ENCODE measurements at places on chromosomes 2 and 18.

- DNase-seq: no peak
These were observed 918.3 kb upstream of the TMEFF2 start for GRCh38 chr2:193112986-193113385.

GRCh38 chr2:68241732-68242131, 10.6 kb downstream of the PPP3R1 start:
- no peak for DNase-seq

DNA sequence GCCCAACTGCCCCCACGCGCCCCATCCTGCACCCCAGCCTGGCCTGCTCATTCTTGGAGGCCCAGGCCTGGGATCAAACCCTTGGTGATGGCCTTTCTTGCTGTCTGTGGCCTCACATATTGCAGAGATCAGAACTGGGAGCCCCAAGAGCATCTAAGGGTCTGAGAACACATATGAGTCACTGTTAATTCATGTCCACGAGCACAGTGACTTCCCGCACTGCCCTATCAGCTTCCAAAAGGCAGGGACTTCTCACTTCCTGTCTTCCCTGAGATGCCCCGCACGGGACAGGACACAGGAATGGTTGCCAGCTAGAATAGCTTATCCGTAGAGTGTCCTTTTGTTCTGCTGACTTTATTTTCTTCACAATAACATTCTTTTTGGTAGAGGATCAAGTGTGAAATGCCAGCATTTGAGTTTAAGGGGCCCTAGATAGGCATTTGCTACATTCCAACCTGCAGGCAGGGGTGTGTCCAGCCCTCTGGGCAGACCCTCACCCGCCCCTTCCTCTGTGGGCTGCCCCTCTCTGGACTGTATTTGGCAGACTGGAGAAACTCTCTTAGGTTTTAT, 21.1 kb upstream of the CELF4 start:
- no peak for DNase-seq

GRCh38 chr2:196334710-196335109, 163.3 kb upstream of the STK17B start:
- DNase-seq: no peak

- DNase-seq: no peak
These were observed 278.0 kb upstream of the DSEL start for GRCh38 chr18:67794521-67794920.

GRCh38 chr2:19554520-19554919, 196.1 kb upstream of the OSR1 start:
- DNase-seq: no peak

DNA sequence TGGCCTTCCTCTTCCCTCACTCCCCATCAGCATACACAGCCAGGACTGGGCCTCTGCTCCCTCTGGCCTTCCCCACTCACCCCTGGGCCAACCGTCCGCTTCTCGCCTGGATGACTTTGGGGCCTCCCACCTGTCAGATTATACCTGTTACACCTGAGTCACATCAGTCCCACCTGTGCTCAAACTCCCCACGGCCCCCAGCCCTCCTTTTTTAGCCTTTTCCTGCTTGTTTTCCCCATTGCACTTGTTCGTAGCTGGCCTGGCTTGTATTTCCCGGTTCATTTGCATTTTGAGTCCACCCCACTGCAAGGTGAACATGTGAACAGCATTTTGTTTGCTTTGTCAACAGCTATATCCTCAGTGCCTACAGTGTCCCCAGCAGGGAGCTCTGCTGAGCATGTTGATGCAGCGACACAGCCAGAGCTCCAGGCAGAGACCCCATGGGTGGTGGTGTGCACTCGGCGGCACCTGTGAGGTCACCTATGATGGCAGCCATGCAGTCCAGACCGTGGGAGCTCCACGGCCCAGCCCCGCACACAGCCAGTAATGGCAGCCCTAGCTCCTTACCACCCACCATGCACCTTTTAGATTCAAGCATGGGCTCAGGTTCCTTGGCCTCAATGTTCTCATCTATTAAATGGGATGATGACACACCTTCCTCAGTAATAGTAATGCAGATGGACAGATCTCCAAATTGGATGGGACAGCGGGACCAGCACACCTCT, 276.4 kb upstream of the HS6ST1 start:
- DNase-seq: no peak

DNA sequence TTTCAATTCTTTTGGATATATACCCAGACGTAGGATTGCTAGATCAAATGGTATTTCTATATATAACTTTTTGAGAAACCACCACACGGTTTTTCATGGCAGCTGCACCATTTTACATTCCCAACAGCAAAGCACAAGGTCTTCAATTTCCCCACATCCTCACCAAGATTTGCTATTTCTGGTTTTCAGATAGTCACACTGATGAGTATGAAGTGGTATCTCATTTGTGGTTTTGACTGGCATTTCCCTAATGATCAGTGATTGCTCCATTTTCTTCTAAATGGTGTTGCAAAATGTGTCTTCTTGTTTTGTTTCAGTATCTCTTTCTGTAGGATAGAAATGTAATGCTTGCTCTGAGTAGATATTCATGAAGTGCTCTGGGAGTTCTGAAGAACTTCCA, 52.0 kb downstream of the ANKRD44 start:
- DNase-seq: no peak

GRCh38 chr18:57998461-57998860, 45.6 kb upstream of the NEDD4L start:
- DNase-seq: no peak

DNA sequence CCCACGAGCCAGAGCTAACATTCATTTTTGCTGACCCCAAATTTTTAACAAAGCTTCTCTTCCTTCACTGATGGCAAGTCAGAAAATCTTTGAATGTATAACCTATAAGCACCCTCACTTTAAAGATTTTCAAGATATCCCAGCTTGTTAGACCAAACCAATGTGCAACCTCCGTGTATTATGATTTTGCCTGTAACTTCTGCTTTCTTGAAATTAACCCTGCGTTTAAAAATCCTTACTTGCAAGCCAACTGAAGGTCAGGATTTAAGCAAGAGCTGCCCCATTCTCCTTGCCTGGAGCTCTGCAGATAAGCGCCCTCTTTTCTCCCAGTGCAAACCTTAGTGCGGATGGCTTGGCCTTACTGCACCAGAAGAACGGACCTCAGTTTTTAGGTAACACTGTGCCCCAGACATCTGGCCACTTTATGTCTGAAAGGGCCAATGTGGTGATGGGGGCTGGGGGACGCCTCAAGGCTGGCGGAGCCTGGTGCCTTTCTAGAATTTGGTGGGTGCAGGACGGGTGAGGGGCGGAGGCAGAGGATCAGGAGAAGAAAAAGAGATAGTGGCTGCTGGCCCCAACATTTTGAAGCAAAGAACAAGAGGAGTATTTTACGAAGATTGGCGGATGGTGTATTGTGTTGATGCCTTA, 805 bp upstream of the TNFRSF11A start:
- DNase-seq: no peak

GRCh38 chr2:12317814-12318426, 398.8 kb upstream of the TRIB2 start:
- no peak for DNase-seq

GRCh38 chr2:102975996-102976975, 214.5 kb downstream of the TMEM182 start:
- DNase-seq: no peak
